ENCODE measurements at places on chromosomes 11 and 22. TPM values are rescaled to one million over a fixed set of nuclear protein-coding genes. Genes with fewer than 3 reads are reported as not detected.

ROM1 gene
- polyA plus RNA-seq, result 5.3 TPM

OR8D4 gene
- not detected for polyA plus RNA-seq

KCNK4 gene
- 0.19 TPM for polyA plus RNA-seq

TNNI2 gene
- polyA plus RNA-seq, result not detected

TBX10 gene
- polyA plus RNA-seq, result not detected

DRD2 gene
- not detected for polyA plus RNA-seq

LRRC74B gene
- polyA plus RNA-seq, result not detected

ANKK1 gene
- not detected for polyA plus RNA-seq

SPDYC gene
- polyA plus RNA-seq, result not detected

CD3D gene
- not detected for polyA plus RNA-seq

MS4A6E gene
- polyA plus RNA-seq, result not detected

APOL4 gene
- polyA plus RNA-seq, result 0.25 TPM

DCDC1 gene
- polyA plus RNA-seq, result not detected

POU2AF3 gene
- not detected for polyA plus RNA-seq

MPPED2 gene
- not detected for polyA plus RNA-seq

MN1 gene
- polyA plus RNA-seq, result 3.7 TPM

ARL2 gene
- polyA plus RNA-seq, result 259 TPM

MS4A10 gene
- polyA plus RNA-seq, result not detected

OR51B5 gene
- 0.07 TPM for polyA plus RNA-seq

FGF3 gene
- not detected for polyA plus RNA-seq

HOATZ gene
- polyA plus RNA-seq, result not detected

FAM227A gene
- polyA plus RNA-seq, result 0.58 TPM

CARD16 gene
- 26.8 TPM for polyA plus RNA-seq

SLC5A4 gene
- polyA plus RNA-seq, result 2.8 TPM

FGF19 gene
- polyA plus RNA-seq, result not detected

YPEL4 gene
- 0.06 TPM for polyA plus RNA-seq

LRFN4 gene
- 38.3 TPM for polyA plus RNA-seq

KCNJ1 gene
- polyA plus RNA-seq, result not detected

ISX gene
- not detected for polyA plus RNA-seq

CCDC188 gene
- 9.8 TPM for polyA plus RNA-seq

OR51B2 gene
- not detected for polyA plus RNA-seq

LRP4 gene
- 0.86 TPM for polyA plus RNA-seq

RTL10 gene
- 40.8 TPM for polyA plus RNA-seq

C22orf23 gene
- 0.23 TPM for polyA plus RNA-seq

SCGB1C1 gene
- not detected for polyA plus RNA-seq

VPREB3 gene
- not detected for polyA plus RNA-seq

SESN3 gene
- polyA plus RNA-seq, result 1.6 TPM

MIOX gene
- polyA plus RNA-seq, result not detected

ZDHHC5 gene
- polyA plus RNA-seq, result 52.9 TPM

Measured in endothelial cell of umbilical vein (primary cell).